Stimulated activated CD4-positive, alpha-beta T cell treated with anti-CD3 and anti-CD28 coated beads, Interleukin-12 subunit alpha, Interleukin-12 subunit beta, amount 100 ng/mL, for 4 hours (primary cell): ENCODE measurements at places on chromosomes 13 and 19.

DNA sequence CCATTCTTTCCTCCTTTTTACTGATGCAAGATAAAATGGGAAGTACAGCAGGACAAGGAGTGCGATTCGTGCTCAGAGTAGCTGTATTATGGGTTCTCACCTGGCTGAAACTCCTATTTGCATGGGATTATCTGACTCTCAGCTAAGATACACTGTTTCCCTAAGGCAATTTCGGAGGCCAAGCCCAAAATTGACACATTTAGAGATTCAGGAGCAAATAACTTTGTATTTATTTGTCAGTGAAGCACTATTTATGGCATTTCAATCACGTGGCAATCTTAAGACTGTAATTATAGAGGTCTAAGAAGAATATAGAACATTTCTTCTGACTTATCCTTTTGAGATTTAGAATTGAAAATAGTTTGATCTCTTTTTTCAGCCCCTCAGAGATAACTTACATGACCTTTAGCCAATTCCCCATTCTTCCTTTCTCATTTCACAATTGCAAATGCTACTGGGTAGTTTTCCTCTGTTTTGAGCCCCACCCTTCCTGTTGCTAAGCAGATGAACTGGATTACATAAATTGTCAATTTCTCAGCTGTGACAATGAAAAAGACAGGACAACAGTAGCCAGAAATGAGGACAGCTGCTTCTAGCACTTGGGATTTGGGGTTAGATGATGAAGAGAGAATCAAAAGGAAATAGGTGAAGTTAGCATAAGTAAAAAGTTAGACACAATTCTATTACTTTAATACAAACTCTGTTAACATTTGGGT lies 122.7 kb upstream of the FRY start:
- DNase-seq, result no peak

- no peak for DNase-seq
Measured at GRCh38 chr13:26568132-26568815, 10.8 kb downstream of the WASF3 start.

DNA sequence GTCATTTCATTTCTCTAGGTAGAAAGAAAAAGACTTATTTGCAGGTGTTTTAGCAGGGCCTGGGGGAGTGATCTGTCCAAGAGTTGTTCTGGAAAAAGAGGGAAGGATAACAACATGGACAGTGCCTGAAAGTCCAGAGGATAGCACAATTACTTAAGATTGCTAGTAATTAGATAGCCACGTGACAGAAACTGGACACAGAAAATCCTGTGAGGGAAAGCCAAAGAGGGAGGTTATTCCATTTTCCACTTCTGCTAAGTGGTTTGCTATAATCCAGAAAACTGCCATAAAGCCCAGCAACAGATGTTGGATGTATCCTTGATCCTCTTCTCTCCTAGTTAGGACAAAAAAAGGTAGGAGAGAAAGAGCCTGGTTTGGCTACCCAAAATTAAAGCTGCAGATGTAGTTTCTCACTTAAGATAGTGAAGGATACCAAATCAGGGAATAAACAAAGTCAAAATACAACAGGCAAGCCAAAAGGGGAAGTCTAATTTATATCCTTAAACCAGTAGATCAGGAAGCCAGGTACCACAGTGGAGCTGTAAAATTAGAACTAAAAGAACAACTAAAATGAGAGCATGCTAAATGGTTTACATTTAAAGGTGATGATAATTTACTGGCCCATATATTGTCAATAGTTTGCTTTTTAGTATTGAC lies 140.2 kb downstream of the VWA8 start:
- no peak for DNase-seq

DNA sequence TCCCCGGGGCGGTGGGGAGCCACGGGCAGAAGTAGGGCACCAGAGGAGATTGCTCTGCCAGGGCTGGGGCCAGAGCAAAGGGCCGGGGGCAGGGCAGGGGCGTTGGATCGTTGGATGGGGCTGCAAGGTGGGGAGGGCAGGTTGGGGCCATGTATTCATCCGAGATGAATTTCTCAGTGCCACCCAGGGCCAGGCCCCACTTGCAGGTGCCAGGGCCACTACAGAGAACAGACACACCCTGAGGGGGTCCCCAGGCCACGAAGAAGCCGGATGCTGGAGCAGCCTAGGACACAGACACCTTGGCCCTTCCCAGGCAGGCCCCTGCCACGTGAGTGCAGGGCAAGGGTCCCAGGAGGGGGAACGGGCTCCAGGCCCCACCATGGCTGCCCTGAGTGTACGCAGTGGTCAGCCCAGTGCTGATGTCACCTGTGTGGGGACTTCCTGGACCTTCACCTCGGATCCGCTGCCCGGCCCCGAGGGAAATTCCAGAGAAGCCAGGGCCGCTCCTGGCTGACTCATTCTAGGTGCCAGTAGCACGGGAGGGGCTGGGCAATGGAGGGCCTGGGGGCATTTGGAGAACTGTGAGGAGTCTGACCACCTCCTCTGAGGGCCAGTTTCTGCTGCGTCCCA lies 9.6 kb upstream of the SBNO2 start:
- DNase-seq, result no peak

GRCh38 chr13:93951108-93951507 lies 528.4 kb downstream of the DCT start:
- no peak for DNase-seq

- no peak for DNase-seq
Measured at GRCh38 chr13:49733181-49733951, 42.1 kb upstream of the EBPL start.
